Adipocyte (in vitro differentiated cells): ENCODE measurements at places on chromosomes 2 and 18.

DNA sequence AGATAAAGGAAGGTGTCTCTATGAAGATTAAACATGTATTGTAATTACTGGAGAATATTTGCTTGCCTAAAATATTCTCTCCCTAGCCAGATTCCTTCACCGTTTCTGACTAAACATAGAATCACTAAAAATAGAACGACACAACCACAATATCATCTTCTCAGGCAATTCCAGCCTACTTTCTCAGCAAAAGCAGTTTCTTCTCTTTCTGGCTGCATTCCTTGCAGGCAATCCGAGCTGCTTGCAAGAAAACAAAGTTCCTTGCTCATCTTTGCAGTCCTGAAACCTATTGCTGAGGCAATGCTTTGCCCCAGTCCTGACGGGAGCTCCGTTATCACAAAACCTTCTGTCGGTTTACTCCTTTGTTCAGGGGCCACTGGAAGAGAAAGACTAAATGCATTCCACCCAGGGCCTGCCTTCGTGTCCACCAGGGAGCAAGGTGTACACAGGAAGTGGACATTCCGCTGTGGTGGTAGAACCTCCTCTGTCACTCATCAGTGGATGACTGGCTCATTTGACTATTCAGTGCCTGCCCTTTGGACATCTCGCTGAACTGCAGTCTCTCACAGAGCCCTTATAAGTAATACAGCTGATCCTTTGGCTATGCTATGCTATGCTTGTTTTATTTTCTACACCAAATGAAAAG is 239.2 kb upstream of the DOK6 start:
- DNase-seq = peak; percentile 62

- DNase-seq = no peak
These were observed 139.3 kb upstream of the EPAS1 start for GRCh38 chr2:46157966-46158310.

GRCh38 chr2:96565111-96565510 is 28.6 kb downstream of the ARID5A start:
- DNase-seq = no peak

GRCh38 chr18:13164406-13164805 is 54.2 kb upstream of the LDLRAD4 start:
- DNase-seq = no peak

- DNase-seq = no peak
These were observed 161.2 kb downstream of the MSH2 start for GRCh38 chr2:47564129-47564528.

- DNase-seq = peak; percentile 7
These were observed 21.3 kb downstream of the MBD5 start for GRCh38 chr2:148042219-148042618.

- DNase-seq = peak; percentile 4
These were observed 122.9 kb upstream of the ACVR1C start for GRCh38 chr2:157751462-157752058.

- DNase-seq = no peak
These were observed 46.2 kb upstream of the ARHGAP28 start for GRCh38 chr18:6683112-6683876.

- DNase-seq = peak; percentile 94
These were observed 24.7 kb upstream of the NRP2 start for GRCh38 chr2:205657579-205657978.

DNA sequence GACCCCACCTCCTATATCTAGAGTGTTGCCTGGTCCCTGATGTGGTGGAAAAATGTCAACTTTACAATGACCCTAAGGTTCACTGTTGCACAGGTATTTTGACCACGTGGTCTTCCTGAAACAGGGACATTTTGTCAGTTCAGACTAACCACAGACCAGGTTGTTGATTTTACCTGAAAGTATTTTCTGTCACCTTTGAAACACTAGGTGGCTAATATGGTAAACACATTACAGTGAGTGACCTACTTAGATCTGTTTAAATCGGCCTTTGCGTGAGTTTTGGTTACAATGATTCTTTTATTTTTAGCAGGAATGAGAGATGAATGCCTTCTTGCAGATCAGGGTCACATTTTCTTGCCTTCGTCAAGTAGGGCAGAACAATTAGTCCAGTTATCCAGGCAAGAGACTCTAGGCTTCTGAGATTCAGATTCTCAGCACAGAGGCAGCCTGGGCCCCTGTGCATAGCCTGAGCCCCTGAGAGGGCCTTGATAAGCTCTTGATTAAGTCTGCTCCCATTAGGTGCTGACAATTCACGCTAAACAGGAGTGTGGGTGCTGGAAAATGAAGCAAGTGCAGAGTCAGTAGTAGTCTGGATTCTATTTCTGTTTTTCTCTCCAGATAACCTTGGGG is 226.2 kb downstream of the KCNS3 start:
- no peak for DNase-seq

- DNase-seq = peak; percentile 83
These were observed 257.5 kb upstream of the FN1 start for GRCh38 chr2:215693193-215693998.

- DNase-seq = peak; percentile 62
These were observed 54.3 kb downstream of the HAUS1 start for GRCh38 chr18:46158499-46158898.

DNA sequence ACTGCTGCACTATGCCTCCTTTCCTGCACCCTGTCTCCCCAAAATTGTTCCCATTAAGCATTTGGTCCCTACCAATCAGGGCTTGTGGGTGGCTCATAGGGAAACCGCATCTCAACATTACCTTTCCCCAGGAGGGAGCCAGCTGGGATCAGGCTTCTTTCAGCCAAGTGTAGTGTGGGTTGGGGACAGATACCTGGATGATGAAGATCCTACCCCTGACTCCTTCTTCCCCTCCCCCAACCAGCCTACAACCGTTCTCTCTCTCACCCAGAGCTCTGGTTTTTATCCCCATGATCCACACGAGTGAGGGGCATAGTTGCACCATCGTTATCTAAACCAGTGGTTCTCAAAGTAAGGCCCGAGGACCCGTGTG is 40.0 kb downstream of the ACOXL start:
- DNase-seq = no peak

- DNase-seq = no peak
These were observed 95.2 kb upstream of the BOD1L2 start for GRCh38 chr18:57051657-57052044.

GRCh38 chr2:107222466-107222865 is 336.5 kb upstream of the ST6GAL2 start:
- no peak for DNase-seq

- DNase-seq = no peak
These were observed 132.3 kb downstream of the HDAC4 start for GRCh38 chr2:239268549-239268948.

GRCh38 chr2:108928660-108929377 is 60.2 kb downstream of the EDAR start:
- DNase-seq = no peak

DNA sequence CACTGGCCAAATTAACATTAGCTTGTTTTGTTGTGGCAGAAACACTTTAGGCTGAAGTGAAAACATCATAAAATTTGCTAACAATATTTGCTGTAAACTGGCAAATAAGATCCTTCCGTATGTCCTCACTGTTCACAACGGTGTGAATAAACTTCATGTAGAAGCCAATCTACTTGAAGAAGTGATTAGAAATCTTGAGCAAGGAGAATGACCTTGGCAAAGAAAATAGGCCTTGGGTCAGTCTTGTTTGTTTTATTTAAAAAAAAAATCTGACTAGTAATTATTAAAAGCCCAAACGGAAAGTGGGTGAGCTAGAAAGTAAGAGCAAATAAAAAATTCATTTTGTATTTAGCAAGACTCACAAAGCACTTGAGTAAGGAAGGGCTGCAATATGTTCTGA is 197.0 kb downstream of the CPS1 start:
- DNase-seq = no peak

- no peak for DNase-seq
These were observed 446.3 kb downstream of the LPIN1 start for GRCh38 chr2:12192762-12193161.

GRCh38 chr2:167191588-167191987 is 303.3 kb downstream of the XIRP2 start:
- DNase-seq = no peak

- DNase-seq = no peak
These were observed 10.1 kb downstream of the RAMP1 start for GRCh38 chr2:237869343-237870102.

- peak; percentile 53 for DNase-seq
These were observed 66.1 kb upstream of the NXPH2 start for GRCh38 chr2:138846216-138846821.

DNA sequence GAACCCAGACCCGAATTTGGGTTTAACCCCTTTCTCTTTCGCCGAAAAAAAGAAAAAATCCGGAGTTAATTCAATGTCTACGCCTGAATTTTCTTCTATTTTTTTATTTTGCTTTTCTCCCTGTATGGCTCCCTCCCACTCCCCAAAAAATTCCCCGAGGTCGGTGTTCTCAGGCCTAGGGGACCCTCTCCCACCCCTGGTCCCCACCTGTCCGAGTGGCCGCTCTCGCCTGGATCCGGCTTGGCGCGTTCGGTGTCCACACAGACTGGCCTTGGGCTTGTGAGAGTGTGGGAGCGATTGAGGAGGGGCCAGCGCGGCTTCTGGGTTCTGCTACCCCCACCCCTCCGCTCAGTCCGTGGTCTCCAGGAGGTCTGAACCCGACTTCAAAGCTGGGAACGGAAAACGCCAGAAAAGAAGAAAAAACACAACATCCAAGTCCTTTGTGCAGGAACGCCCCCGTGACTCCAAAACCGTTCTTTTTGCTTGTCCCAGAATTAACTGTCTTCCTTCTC is 5.7 kb upstream of the EN1 start:
- DNase-seq = no peak

DNA sequence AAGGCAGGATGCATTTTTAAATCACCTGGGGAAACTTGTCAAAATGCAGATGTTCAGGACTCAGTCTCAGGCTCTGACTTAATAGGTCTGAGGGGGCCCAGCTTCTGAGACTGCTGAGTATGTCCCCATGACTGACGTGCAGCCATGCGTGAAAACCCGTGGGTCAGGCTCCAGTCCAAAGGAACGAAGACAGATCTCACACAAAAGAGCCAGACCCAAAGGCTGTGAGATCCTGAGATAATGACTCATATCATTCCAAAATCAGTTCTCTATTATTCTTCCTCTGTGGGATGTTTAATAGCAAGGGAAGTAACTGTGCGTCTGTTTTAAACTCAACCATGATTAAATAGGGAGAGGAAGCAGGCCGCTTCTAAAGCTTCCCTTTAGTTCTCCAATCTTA is 107.4 kb upstream of the ACAA2 start:
- DNase-seq = peak; percentile 66

DNA sequence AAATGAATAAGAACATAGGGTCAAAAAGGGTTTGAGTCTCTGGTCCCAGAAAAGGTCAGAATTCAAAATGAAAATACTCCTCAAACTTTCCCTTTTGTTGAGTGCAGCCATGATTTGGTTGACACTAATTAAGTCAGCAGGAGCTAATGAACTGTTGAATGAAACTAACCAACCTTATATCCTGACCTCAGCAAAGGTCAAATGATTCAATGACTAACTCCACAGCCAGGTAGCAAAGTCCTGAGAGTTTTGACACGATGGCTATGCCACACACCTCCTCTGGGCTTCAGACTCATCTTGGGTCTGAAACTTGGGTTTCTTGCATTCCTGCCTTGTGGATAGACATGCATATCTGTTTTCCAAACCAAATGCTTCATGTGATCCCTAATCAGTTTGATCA is 172.3 kb downstream of the INO80D start:
- DNase-seq = no peak

DNA sequence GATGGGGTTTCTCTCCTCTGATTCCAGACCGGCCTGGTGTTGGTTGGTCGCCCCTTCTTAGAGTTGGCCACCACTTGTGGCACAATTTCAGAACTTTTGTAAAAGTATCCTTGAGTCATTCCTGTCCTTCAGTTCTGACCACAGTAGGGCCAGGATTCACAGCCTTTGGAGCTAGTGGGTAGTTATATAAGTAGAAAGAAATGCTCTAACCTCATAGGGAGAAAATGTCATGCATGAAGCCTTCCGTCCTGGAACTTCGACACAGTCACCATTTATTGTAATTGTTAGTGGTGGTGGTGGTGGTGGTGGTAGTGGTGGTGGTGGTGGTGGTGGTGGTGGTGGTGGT is 65.4 kb downstream of the EPAS1 start:
- no peak for DNase-seq

DNA sequence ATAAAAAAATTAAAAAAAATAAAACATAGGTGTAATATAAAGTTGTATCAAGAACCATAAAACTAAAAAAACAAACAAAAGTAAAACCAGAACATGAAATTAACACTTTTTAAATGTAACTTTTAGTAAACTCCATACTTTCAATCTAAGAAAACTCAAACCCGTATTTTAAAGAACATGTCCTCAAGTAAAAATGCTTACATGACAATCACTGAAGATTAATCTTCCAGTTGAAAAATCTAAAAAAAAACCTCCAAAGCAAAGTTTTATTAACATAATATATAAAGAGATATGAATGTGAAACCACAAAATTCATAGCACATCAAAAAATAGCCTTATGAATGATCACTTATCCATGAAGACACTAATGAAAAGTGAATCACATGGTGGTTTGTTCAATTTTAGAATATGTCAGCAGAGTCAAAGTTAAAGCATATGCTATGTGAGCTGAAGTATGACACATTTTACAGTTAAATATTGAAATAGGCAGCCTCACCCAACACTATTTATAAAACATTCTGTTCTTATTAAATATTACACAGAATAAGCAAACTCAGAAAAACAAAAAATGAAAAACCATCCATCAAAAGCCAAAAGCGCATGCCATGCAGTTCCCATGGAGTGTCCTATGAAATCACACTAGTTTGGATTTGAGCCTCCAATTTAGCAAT is 23.1 kb upstream of the CHAC2 start:
- DNase-seq = peak; percentile 52

DNA sequence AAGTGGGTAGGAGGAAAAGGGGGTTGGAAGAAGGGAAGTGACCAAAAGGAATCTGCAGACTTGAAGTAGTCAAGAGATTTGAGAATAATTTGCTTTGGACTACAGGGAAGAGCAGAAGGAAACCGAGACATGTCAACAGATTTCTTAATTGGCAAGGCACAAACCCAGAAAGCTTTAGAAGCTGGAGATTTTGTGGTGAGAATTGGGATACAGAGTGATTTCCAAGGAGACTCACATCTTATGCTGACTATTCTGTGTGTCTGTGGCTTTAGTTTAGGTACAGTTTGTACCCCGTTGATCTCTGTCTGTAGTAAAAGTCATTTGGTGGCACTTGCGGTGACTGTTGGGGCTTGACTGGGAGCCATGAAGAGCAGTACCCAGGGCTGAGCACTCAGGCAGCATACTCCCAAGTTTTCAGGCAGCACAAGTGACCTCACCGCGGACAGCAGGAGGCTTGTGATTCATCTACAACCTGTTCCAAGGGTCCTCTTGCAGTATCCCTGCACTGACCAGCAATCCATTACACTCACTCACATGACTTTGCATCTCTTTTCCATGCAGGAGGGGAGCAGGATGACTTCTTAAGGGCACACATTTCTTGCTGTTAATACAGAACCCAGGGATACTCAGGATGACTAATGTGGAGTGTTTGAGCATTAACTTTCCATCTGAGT is 97.1 kb upstream of the TNP1 start:
- DNase-seq = no peak

DNA sequence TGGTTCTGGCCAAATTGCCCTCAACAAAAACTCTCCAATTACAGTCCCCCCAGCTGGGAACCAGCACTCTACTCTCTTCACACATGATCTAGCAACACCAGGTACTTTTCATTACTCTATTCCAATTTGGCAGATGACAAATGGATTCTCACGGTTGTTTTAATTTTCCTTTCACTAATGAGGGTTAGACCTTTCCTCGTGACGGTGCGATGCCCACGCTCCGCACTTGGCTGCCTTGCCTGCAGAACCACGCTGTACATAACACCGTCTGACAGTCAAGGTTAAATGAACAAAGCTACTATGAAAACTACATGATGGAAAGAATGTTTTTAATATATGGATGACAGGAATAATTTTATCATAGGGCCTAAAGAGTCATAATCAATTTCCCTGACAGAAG is 141.5 kb downstream of the FBXO15 start:
- DNase-seq = no peak
